Activated T-helper 17 cell treated with anti-CD3 and anti-CD28 coated beads, Interleukin-2, amount 50 U/mL, for 72 hours (primary cell): ENCODE measurements at places on chromosomes 16 and 17. TPM values are rescaled to one million over a fixed set of nuclear protein-coding genes. Genes with fewer than 3 reads are reported as not detected.

The CSH1 gene
- total RNA-seq, result 8.2 TPM

- H3K36me3 ChIP-seq, result no peaks in the 10 kb centered on the region
- ATAC-seq, result no peak
- H3K27ac ChIP-seq, result no peak overlapping the region
- peaks cover 22% of the 10 kb centered on the region for H3K27me3 ChIP-seq
Observed at GRCh38 chr16:84225126-84225525, 14.7 kb downstream of the KCNG4 start.

- no peaks in the 10 kb centered on the region for H3K4me1 ChIP-seq
- no peaks in the 10 kb centered on the region for H3K27me3 ChIP-seq
- H3K36me3 ChIP-seq, result no peaks in the 10 kb centered on the region
- no peak for ATAC-seq
- no peak overlapping the region for H3K27ac ChIP-seq
Observed at GRCh38 chr16:11536104-11536866, 50.4 kb downstream of the LITAF start.

DNA sequence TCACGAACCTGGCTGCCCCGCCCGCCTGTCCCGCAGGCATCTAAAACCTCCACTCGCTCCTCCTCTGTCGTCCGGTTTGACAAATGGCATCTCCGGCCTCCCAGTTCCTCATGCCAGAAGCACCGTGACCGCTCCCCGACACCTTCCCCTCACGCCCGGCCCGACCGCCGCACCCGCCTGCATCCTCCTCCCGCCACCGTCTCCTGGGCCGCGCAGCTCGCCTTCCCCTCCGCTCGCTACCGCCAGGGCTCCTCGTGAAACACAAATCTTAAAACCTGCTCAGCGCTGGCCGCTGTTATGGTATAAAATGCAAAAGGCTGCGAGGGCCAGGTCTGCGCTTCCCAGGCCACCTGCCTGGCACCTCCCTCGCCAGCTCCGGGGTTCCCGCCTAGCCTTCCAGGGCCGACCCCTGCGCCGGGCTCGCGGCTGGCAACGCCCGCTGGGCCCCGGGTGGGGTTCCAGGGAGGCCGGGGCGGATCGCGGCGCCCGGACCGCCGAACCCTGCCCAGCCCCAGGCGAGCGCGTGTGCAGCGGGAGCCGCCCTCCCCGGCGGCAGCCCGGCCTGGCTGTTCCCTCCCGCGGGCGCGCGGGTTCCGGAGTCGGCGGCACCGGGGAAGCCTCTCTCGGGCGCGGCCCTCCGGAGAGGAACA lies 488 bp downstream of the SPSB3 start:
- ATAC-seq, result no peak
- H3K36me3 ChIP-seq, result peaks cover 14% of the 10 kb centered on the region
- H3K27ac ChIP-seq, result peak overlapping the region; percentile 67
- no peaks in the 10 kb centered on the region for H3K27me3 ChIP-seq

The PRAC1 gene
- total RNA-seq, result not detected

DNA sequence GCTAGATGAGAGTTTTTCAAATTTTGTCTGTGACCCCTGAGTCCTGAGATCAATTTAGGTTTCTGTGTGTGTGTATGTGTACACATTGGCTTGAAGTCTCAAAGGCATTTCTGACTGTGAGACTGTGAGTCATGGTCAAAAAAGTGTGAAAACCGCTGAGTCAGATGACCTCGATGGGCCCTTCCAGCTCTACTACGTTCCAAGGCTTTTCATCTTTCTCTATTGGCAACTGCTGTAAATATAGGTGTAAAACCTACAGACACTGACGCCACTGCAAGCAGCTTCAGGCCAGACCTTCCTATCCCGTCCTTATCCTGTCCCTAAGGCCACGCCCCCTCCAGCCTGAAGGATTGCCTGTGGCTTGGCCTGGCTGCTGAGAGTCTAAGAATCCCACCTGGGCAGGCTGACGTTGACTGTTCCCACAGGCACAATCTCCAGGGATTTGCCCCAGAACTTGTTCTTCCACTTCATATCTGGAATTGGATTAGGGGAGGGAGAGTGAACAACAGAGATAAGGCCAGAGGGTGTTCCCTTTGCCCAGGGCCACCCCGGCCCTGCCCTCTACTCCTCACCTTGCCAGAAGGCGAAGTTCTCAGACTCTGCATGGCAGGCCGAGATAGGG lies 11.3 kb downstream of the OSBPL7 start:
- H3K36me3 ChIP-seq, result peaks cover 60% of the 10 kb centered on the region
- peak overlapping the region; percentile 91 for H3K27ac ChIP-seq
- H3K4me3 ChIP-seq, result no peak overlapping the region
- peak; percentile 99 for ATAC-seq

DNA sequence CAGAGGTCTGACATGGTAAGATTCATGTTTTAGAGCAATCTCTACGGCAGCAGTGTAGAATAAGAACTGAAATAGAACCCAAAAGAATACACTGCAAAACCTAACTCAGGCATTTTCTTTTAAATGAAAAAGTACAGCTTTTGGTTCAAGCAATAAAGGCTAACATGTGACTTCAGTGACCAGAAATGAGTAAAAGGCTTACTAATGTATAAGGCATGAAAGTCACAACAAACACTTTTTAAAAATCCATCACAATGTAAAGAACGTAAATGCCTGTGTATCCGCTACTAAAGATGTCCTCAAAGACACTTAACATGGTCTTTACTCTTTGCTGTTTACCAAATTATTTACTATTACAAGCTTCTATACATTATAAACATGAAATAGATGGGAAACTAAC lies 16.6 kb downstream of the KIAA0753 start:
- H3K36me3 ChIP-seq, result peaks cover 90% of the 10 kb centered on the region
- no peaks in the 10 kb centered on the region for H3K27me3 ChIP-seq
- no peaks in the 10 kb centered on the region for H3K4me1 ChIP-seq
- no peak overlapping the region for H3K4me3 ChIP-seq
- H3K27ac ChIP-seq, result no peak overlapping the region
- no peak for ATAC-seq

The LGALS9B gene
- total RNA-seq, result not detected

- H3K36me3 ChIP-seq, result no peaks in the 10 kb centered on the region
- peak; percentile 49 for ATAC-seq
- no peaks in the 10 kb centered on the region for H3K4me1 ChIP-seq
- no peak overlapping the region for H3K27ac ChIP-seq
- H3K4me3 ChIP-seq, result peak overlapping the region; percentile 20
Observed at GRCh38 chr17:9002606-9003354, 18.5 kb upstream of the NTN1 start.

The ABCC6 gene
- total RNA-seq, result not detected

DNA sequence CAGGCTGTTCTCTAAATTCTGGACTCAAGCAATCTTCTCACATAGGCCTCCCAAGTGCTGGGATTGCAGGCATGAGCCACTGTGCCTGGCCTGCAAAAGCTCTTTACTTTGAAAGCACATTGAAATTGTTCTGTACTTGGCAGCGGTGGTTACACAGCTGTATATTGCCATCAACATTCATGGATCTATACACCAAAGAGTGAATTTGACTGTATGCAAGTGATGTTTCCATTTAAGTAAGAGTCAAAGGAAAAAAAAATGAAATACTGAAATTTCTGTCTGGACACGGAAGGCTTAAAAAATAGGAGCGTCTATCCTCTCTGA lies 450.6 kb upstream of the PSMD7 start:
- no peak overlapping the region for H3K4me3 ChIP-seq
- no peak overlapping the region for H3K27ac ChIP-seq
- no peaks in the 10 kb centered on the region for H3K36me3 ChIP-seq
- peaks cover 2% of the 10 kb centered on the region for H3K27me3 ChIP-seq
